Psoas muscle (tissue), 8 donors: ENCODE measurements at places on chromosomes 7 and 10. TPM values are rescaled to one million over a fixed set of nuclear protein-coding genes. Genes with fewer than 3 reads are reported as not detected.

- H3K4me3 ChIP-seq, result no peak overlapping the region
- no peaks in the 10 kb centered on the region for H3K36me3 ChIP-seq
- H3K27ac ChIP-seq, result no peak overlapping the region
- H3K4me1 ChIP-seq, result no peaks in the 10 kb centered on the region
- H3K27me3 ChIP-seq, result peaks cover 9% of the 10 kb centered on the region
- no peak for DNase-seq
Measured at GRCh38 chr10:128473911-128474310, 347.7 kb upstream of the MKI67 start.

DNA sequence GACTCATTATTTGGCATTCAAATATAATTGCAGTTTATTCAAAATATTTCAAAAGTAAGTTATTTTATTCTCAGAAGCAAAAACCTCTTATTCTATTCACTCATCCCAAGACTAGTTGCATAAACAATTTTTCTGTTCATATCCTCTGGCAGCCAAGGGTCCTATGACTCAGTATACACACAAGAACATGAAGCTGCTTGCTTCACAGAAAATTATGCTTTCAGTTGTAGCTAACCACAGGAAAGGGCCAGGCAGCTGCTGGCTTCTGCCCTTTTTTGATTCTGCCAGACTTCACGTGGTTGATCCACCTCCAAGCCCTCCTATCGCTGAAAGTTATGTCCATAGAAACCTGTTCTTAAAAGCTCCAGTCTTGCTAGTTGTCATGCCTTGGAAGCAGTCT lies 108.8 kb downstream of the ABCA13 start:
- no peak overlapping the region for H3K27ac ChIP-seq
- no peak for DNase-seq
- no peaks in the 10 kb centered on the region for H3K4me1 ChIP-seq

DNA sequence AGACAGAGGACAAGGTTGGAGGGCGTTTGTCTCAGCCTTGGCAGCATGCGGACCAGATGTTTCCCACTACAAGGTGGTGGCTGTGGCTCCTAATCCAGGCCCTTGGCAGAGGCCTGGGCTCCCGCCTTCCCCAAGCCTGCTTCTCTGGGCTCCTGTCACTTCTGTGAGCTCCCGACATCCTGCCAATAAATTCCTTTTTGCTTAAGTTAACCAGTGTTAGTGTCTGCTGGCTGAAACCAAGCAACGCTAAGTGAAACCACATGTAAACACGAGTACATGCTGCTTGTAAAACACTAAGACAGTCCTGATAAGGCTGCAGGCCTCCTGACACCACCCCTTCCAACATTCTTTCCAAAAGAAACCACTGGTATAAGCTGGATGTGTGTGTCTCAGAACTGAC lies 263.6 kb upstream of the ZMIZ1 start:
- H3K4me3 ChIP-seq, result no peak overlapping the region
- peak overlapping the region; percentile 30 for H3K27ac ChIP-seq
- H3K27me3 ChIP-seq, result no peaks in the 10 kb centered on the region
- peaks cover 9% of the 10 kb centered on the region for H3K4me1 ChIP-seq
- DNase-seq, result peak; percentile 63
- no peaks in the 10 kb centered on the region for H3K36me3 ChIP-seq

- peaks cover 4% of the 10 kb centered on the region for H3K27me3 ChIP-seq
- no peak overlapping the region for H3K27ac ChIP-seq
- no peak overlapping the region for H3K4me3 ChIP-seq
- peaks cover 6% of the 10 kb centered on the region for H3K4me1 ChIP-seq
- H3K36me3 ChIP-seq, result no peaks in the 10 kb centered on the region
Measured at GRCh38 chr10:131897297-131897899, 3.4 kb upstream of the PPP2R2D start.

DNA sequence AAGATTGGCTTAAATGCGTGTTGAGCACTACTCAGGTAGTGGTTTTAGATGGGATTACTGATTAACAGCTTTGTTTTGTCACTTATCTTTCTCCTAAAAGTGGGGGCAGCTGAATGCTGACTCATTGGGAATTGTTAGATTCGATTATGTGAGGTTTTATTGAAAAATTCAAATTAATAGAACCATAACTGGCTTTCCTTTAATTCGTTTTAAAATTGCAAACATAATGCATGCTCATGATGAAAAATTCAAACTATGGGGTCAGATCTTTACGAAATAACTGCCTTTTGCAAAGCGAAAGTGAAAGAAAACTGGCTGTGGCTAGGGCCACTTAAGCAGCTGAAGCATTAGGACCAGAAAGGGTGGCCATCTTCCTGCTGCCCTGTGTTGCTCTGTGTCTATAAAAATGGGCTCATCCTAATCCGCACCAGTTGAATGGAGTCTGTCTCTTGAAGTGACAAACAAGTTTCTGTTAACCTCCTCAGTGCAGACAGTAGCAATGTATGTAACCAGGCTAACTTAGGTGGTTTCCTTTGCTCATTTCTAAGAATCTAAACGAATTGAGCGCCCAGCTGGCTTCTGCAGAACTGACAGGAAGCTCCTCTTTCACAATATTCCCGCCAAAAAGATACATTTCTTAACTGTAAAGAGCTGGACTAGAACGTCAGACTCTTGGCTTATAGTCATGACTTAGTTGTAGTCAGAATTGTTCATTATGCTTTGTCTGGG lies 27.8 kb downstream of the DENND10 start:
- peak overlapping the region; percentile 3 for H3K27ac ChIP-seq
- H3K4me3 ChIP-seq, result peak overlapping the region; percentile 47
- H3K4me1 ChIP-seq, result peaks cover 9% of the 10 kb centered on the region
- no peaks in the 10 kb centered on the region for H3K27me3 ChIP-seq

- no peak overlapping the region for H3K4me3 ChIP-seq
- H3K27ac ChIP-seq, result no peak overlapping the region
- H3K4me1 ChIP-seq, result no peaks in the 10 kb centered on the region
- H3K27me3 ChIP-seq, result no peaks in the 10 kb centered on the region
- DNase-seq, result no peak
Measured at GRCh38 chr10:17904564-17904963, 47.2 kb upstream of the SLC39A12 start.

DNA sequence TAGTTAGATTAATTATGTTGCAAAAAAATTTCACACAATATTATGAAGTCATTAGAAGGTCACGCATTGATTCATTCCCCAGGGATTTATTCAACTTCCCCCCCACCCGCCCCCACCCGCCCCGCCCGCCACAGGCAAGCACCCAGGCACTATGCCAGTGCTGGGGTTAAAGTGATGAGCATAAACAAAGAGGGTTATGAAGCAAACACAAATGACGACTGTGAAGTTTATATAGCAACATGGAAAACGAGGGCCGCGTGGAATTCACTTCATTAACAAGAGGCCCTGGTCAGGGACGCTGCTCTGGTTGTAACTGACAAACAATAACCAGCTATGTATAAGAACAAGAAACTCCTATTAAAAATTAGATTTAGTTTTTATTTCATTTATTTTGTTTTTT lies 656.5 kb upstream of the COBL start:
- no peak overlapping the region for H3K4me3 ChIP-seq
- H3K36me3 ChIP-seq, result no peaks in the 10 kb centered on the region
- H3K27ac ChIP-seq, result no peak overlapping the region
- no peaks in the 10 kb centered on the region for H3K27me3 ChIP-seq

GRCh38 chr10:78890506-78890905 lies 178.3 kb upstream of the ZMIZ1 start:
- no peak overlapping the region for H3K27ac ChIP-seq
- no peak overlapping the region for H3K4me3 ChIP-seq
- no peak for DNase-seq

DNA sequence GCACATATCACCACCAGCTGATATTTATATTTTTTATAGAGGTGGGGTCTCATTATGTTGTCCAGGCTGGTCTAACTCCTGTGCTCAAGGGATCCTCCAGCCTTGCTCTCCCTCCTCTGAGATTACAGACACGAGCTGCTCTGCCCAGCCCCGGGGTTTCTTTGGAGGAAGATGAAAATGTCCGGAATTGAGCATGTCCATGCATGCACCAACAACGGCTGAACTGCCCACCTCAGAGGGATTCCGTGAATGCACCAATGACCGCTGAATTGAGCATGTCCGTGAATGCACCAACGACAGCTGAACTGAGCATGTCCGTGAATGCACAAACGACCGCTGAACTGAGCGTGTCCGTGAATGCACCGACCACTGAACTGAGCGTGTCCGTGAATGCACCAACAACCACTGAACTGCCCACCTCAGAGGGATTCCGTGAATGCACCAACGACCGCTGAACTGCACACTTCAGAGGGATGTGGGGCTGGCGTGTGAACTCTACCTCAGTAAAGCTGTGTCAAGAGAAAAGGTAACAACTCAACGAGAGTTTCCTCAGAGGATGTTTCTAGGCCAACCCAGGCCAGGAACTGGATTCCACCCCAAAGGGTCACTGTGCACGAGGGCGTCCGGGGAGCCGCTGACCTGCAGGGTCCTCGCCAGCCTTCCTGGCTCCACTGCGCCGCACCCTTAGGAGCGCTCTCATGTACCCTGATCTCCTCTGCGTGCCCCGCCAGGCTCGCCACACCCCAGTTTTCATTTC lies 34.9 kb upstream of the INPP5A start:
- no peaks in the 10 kb centered on the region for H3K36me3 ChIP-seq
- H3K27me3 ChIP-seq, result no peaks in the 10 kb centered on the region
- peaks cover 22% of the 10 kb centered on the region for H3K4me1 ChIP-seq
- no peak overlapping the region for H3K4me3 ChIP-seq

The EPC1 gene
- total RNA-seq, result 30.8 TPM

The TFPI2 gene
- total RNA-seq, result 1.6 TPM

The TAF5 gene
- total RNA-seq, result 3.8 TPM

The SPDYE5 gene
- total RNA-seq, result not detected
